ENCODE measurements at places on chromosomes 5 and 9.

- DNase-seq = no peak
Observed at GRCh38 chr5:167642181-167642580, 649.3 kb upstream of the WWC1 start.

DNA sequence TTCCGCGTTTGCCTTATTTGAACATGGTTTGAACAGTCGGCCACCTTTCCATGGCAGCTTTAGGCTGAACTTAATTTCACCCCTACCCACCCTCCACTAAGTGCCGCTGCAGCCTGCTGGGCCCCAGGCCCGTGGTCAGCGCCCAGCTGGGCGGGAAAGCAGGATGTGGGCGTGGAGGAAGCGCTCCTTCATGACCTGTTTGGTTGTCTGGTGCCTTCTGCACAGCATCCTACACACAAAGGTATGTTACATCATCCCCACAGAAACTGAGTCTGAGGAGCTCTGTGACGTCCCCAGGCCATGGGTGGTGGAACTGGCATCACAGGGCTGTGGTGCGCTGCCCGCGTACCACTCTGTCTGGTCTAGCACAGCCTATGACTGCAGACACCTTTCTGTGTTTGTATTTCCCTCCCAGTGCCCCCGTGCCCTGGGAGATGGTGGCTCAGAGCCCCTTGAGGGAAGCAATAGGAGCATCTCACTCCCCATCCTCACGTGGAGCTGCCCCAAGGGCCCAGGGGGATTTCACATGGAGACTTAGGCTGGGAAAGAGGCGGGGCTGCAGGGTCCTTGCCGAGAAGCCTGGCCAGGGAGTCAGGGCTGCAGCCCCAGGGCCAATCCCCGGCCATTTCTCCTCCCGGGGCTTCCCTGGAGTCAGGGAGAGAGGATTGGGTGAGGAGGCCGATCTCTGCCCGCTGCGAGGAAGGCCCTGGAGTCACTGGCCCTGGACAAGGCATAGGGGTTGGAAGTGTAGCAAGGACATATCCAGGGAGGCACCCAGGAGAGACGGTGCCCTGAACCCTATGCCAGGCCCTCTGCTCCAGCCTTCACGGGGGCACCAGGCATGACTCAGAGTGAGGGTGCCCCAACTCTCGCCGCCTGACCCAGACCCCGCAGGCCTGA is 37.5 kb upstream of the SUSD3 start:
- no peak for DNase-seq

- DNase-seq = no peak
Observed at GRCh38 chr9:111890334-111890733, 6.3 kb upstream of the UGCG start.

GRCh38 chr9:81814794-81815464 is 113.3 kb upstream of the SPATA31D4 start:
- DNase-seq = no peak

- no peak for DNase-seq
Observed at GRCh38 chr9:22813529-22813928, 366.9 kb downstream of the DMRTA1 start.

DNA sequence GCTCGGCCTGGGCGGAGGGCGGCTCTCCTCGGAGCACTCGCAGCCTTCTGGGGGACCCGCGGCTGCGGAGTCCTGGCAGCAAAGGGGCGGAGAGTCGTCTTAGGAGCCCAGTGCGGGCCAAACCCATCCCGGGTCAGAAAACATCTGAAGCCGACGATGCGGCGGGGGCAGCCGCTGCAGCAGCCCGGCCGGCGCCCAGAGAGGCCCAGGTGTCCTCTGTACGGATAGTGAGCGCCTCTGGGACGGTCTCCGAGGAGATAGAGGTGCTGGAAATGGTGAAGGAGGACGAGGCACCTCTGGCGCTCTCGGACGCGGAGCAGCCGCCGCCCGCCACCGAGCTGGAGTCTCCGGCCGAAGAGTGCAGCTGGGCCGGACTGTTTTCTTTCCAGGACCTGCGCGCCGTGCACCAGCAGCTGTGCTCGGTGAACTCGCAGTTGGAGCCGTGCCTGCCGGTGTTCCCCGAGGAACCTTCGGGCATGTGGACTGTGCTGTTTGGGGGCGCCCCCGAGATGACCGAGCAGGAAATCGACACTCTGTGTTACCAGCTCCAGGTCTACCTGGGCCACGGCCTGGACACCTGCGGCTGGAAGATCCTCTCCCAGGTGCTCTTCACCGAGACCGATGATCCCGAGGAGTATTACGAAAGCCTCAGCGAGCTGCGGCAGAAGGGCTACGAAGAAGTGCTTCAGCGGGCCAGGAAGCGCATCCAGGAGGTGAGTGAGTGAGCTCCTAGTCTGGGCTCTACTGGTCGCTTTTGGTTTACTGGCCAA is 1.2 kb downstream of the JMY start:
- no peak for DNase-seq

DNA sequence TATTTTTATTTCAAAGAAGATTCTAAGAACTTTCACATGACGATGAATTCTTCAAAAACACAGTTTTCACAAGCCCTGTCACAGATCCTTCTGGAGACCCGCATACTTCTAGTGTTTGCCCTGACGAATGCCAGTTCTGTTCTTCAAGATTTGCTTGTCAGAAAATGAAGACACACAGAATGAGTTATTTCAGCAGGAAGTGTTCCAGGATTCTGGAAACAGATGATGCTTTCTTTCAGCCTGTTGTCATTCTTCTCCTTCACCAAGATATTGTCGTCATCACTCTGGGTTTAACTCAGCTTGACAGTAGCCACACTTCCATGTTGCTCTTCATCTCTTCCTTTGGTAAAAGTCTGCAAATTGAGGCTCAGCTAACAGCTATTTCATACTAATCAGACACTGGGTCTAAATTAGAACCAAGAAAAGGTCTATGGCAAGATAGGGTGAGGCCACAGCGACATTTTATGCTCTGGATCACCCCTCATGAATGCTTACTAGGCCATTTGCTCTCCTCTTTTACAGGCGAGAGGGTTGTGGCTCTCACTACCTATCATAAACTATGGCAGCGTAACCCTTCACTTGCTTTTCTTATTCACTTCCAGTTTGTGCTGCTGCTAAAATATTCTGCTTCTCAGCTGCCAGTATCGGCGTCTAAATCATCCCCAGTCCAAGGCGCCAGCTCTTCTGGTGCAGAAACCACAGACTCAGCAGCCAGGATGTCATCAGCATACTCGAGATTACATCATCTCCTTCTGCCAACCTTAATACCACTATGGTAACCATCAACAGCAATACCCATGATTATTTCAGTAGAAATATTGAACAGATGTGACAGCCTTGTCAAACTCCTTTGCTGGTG is 159.6 kb upstream of the TBCA start:
- peak; percentile 89 for DNase-seq

GRCh38 chr5:41097642-41098041 is 26.5 kb upstream of the MROH2B start:
- DNase-seq = peak; percentile 20

DNA sequence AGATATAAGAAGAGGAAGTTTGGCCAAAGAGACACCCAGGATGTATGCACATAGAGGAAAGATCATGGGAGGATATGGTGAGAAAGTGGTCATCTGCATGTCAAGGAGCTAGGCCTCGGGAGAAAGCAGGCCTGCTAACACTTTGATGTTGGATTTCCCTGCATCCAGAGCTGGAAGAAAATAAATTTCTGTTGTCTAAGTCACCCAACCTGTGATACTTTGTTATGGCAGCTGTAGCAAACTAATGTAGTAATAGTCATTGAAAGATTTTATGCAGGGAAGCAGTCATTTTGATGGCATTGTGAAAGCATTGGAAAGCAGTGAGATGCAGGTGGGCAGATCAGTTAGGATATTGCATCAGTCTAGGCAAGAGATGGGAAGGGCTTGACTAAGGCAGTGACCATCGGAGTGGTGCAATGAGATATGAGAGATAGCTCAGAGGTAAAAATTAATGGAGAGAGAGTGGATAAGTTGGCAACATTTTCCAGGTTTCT is 24.5 kb upstream of the FOCAD start:
- DNase-seq = no peak

DNA sequence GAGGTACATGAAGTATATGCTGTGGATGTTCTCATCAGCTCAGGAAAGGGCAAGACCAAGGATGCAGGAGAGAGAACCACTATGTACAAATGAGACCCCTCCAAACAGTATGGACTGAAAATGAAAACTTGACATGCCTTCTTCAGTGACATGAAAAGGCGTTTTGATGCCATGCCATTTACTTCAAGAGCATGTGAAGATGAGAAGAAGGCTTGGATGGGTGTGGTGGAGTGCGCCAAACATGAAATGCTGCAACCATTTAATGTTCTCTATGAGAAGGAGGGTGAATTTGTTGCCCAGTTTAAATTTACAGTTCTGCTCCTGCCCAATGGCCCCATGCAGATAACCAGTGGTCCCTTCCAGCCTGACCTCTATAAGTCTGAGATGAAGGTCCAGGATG is 47.7 kb downstream of the SEMA4D start:
- no peak for DNase-seq

GRCh38 chr9:69153707-69154521 is 20.2 kb upstream of the TJP2 start:
- no peak for DNase-seq

DNA sequence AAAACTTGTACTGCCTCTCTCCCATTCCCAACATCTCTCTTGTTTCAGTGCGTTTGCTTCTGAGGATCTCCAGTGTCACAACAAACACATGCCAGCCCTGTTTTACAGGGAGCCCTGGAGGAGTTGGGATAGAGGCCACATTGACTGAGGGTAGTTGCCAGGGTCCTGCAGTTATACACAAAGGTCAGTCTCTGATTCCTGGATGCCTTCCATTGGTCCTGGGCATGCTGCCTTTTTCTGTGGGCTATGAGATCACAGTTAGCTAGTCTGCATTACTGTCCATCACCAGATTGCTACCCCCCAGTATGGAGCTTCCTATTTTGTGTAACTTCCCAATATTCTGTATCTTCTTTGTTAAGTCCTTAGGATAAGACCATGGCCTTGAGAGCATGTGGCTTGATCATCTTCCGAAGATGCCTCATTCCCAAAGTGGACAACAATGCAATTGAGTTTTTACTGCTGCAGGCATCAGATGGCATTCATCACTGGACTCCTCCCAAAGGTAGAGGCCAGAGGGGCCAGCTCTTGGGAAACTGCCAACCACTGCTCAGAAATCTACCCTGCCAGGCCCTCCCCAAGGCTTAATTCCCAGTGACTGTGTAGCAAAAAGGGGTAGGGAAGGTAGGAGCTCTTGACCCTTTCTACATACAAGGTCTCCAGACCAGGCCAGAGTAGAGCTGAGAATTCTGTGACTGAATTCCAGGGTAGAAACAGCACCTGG is 9.5 kb downstream of the NUDT2 start:
- no peak for DNase-seq

- no peak for DNase-seq
Observed at GRCh38 chr5:153866176-153866575, 172.5 kb downstream of the FAM114A2 start.

GRCh38 chr5:103582364-103582763 is 19.8 kb upstream of the NUDT12 start:
- DNase-seq = peak; percentile 74

DNA sequence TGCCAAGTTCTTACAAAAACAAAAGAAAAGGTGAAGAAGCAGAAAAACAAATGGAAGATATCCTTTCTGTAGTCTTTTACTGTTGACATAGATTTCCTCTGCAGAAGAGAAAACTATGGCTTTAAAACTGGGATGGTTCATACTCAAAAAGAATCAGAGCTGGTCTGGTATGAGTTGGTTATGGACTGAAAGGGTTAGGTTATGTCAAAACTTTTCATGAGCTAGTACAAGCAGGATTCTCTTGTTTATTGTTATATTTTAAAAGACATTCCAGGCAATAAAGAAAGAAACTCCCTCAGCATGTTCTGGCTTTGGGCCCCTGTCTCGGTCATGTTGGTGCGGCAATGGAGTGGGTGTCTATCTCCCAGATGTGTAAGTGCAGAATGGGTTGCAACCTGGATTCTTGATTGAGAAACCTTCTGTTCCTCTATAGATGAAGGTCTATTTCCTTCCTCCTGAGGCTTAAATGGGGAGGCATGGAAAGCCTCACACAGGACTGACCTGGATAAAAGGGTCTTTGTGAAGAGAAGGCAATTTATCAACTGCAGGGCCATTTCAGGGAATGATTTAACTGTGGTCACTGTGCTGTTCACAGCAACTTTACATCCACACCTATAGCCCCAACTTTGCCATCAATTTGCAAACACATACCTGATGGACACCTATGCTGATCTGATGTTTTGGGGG is 209.6 kb upstream of the TNC start:
- DNase-seq = peak; percentile 50

GRCh38 chr5:115787426-115787825 is 29.0 kb downstream of the CDO1 start:
- DNase-seq = no peak
